ENCODE measurements at places on chromosomes 13 and 19.
A peak's percentile ranks its signal among the peaks of the same experiment; 100 is the strongest.

GRCh38 chr13:104296286-104296685 is 1230.1 kb upstream of the SLC10A2 start:
- DNase-seq, result no peak

DNA sequence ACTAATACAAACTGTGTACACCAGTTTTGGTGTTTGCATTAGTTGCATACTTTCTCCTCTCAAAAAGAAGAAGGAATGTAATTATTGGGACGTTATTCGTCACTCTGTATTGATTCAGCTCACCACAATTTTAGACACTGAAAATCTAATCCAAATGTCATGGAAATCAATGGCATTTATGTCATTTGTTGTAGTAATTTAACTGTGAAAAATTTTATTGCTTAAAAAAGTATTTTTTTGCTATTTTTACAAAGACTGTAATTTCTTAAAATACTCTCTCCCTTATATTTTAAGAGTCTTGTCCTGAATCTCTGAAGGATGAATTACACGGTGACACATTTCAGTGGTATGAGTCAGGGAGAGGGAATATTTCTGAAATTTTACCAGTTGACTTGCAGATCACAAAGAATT is 2117.6 kb downstream of the PCDH9 start:
- no peak for DNase-seq

- DNase-seq, result peak; percentile 85
Observed at GRCh38 chr19:40221858-40222619, 3.9 kb upstream of the TTC9B start.

DNA sequence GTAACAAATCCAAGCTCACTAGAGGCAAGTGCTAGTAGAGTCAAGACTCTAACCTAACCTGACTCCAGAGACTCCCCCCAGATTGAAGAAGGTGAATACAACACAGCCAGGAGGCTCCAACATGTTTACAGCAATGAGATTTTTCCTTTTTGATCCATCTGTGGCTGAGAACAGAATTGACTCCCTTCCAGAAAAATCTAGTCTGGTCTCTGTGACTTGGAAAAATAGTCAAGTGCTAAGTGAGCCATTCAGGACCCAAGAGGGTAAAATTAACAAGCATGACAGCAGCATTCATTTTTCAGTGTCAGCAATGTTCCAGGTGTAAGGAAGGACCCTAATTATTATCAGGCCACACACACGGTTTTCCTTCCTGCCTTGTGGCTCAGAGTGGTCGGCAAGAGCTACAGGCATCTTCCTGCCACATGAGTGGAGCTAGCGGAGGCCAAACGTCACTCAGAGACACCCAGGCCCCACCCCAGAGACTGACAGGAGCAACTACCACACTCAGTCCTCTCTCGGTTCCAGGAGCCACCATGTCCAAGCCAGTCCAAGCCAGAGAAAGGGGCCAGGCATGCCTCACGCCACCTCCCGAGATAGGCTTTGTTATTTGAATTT is 395.1 kb downstream of the FOXO1 start:
- no peak for DNase-seq

GRCh38 chr19:3977242-3978143 is 6.6 kb upstream of the DAPK3 start:
- DNase-seq, result peak; percentile 16
